Sigmoid colon (tissue), 7 donors: ENCODE measurements at places on chromosomes 1 and 21.

DNA sequence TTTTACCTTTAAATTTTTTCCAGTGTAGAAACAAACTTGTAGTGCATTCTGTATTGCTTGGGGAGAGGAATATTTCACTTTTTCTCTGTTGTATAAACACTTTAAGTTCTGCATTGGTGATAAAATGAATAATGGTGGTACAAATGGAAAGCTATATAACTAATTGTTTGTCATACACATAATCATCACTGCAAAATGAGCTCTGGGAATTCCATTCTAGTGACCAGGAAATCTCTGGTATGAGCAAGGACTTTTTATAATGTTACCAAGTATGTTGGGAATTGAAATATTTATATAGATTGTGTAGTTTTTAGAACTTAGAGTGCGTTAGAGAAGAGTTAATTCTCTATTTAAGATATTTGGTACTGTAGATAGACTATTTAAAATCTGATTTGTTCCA is 5.0 kb upstream of the FMN2 start:
- no peak for DNase-seq

DNA sequence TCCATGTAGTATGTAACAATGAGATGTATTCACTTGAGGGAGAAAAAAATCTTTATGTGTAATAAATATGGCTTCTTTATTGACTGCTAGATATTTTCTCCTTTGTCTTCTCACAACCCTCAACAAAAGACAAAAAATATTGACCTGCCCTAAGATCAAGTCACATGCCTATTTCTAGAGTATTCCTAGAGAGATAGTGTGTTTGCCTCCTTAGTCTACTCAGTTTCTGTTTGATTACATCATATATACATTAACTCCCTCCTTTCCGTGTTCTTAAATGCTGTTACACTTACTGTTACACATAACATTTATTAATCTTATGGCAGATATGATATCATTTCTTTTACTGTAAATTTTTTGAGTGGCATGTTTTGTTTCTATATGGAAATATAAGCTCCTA is 281.6 kb upstream of the RGS18 start:
- DNase-seq, result no peak

DNA sequence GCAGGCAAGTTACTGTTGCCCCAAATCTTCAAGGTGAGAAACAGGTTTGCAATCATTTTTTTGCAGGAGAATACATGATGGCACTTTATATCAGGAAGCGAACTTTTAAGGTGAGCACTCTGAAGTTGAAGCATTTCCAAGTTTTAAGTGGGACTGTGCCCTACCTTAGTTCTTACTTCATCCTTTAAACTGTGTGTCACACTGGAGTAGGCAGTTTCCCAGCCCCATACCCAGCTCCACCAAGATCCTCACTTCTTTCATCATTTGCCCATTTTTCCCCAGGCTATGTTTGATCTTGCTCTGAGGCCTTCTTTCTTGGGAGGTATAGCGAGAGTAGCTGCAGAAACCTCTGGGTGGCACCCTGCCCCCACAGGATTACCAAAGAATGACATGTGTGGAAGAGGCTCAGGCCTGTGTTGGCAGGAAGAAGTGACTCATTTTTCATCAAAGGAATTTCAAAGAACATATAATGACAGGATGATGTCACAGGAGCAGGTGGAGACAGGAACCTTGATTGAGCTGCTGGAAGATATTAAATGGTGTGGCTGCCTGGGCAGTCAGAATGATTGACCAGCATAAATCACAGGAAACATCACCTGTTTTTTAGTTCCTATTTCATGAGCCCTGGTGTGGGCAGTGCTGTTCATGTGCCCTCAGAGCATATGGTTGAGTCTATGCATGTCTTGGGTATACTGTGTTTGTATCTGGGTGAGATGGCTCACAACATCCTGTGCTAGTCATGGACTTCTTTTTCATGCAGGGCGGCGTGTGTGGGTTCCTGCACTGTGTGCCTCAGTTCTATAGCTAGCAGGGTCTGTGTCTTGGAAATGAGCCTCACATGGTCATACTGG is 20.8 kb upstream of the MACF1 start:
- DNase-seq, result no peak

DNA sequence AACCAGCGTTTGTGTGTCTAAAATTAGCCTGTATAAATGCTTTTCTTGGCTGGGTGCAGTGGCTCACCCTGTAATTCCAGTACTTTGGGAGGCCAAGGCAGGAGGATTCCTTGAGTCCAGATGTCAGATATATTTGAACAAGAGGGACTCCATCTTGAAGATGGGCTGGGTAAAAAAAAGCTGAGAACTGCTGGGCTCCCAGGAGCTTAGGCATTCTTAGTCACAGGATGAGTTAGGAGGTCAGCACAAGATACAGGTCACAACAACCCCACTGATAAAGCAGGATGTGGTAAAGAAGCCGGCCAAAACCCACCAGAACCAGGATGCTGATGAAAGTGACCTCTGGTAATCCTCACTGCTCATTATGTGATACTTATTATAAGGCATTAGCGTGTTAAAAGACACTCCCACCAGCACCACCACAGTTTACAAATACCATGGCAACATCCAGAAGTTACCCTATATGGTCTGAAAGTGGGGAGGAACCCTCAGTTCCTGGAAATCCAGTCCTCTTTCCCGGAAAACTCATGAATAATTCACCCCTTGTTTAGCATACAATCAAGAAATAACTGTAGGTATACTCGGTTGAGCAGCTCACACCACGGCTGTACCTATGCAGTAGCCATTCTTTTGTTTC is 36.2 kb upstream of the ZNF496 start:
- no peak for DNase-seq

- no peak for DNase-seq
These were observed 1353.2 kb upstream of the ADGRL2 start for GRCh38 chr1:80447526-80447925.

DNA sequence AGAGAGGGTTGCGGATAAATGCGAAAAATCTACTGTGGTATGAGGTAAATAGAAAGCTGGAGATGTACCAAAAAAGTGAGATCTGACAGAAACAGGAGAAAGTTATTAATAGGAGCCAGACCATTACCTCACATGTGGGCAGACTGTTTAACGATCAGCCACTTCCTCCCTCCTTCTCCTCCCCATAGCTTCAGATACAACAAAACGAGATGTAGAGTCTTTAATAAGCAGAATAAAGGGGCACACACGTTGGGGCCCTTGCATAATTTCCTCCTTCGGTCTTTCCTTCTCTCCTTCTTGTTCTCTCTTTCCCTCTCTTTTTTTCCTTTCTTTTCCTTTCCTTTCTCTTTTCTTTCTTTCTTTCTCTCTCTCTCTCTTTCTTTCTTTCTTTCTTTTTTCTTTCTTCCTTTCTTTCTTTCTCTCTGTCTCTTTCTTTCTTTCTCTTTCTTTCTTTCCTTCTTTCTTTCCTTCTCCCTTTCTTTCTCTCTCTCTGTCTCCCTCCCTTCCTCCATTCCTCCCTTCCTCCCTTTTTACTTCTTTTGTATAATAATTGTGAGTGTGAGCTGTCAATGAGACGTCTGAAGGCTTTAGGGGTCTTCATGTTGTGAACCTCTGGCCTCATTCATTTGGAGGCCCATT is 242.1 kb downstream of the GRIK1 start:
- DNase-seq, result no peak

DNA sequence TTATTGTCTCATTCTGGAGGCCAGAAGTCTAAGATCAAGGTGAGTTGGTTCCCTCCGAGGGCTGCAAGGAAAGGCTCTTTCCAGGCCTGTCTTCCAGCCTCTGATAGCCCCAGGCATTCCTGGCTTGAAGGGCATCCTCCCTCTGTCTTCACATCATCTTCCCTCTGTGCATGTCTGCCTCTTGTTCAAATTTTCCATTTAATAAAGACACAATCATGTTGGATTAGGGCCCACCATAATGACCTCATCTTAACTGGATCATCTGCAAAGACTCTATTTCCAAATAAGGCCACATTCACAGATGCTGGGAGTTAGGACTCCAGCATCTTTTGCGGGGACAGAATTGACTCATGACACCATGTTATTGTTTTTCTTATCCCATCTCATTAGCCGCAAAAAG is 24.5 kb downstream of the HUNK start:
- no peak for DNase-seq

- DNase-seq, result no peak
These were observed 11.4 kb upstream of the IL10RB start for GRCh38 chr21:33254766-33255165.

GRCh38 chr21:32096411-32096810 is 182.4 kb downstream of the MIS18A start:
- no peak for DNase-seq

GRCh38 chr1:50368179-50369007 is 54.9 kb downstream of the DMRTA2 start:
- DNase-seq, result no peak

DNA sequence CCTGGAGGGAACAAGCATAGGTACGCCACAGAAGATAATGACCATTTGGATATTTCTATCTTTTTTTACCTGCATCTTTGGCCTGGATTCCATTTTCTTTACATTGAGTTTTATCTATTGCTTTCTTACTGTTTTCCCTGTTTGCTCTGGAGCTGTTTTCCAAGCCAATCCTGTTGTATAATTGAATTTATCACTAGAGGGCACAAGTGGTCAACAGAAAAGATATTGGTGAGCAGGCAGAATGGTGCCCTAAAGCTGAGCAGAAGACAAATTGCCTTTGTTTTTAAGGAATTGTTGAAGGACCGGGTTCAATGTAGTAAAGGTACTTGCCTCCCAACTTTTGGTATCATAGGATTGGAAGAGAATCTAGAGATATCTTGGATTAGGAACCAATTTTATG is 152.8 kb downstream of the PPP1R12B start:
- no peak for DNase-seq

DNA sequence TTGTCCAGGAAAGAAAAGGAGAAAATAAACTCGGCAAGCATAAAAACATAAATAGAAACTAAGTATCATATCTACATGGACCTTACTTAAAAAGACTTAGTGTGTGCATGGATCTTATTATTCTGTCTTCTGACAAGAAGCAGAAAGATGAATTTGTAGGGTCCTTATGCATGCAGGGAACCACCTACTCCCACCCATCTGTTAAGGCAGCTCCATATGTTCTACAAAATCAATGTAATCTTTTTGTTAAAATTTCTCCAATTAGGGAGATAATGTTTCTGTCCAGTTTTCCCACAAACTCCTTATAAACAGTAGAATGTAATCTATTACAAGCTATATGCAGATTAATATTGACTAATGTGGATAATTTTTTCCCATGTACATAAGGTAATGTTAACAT is 13.9 kb upstream of the PTPN14 start:
- DNase-seq, result no peak

GRCh38 chr21:19844334-19844733 is 1153.9 kb upstream of the NCAM2 start:
- no peak for DNase-seq

DNA sequence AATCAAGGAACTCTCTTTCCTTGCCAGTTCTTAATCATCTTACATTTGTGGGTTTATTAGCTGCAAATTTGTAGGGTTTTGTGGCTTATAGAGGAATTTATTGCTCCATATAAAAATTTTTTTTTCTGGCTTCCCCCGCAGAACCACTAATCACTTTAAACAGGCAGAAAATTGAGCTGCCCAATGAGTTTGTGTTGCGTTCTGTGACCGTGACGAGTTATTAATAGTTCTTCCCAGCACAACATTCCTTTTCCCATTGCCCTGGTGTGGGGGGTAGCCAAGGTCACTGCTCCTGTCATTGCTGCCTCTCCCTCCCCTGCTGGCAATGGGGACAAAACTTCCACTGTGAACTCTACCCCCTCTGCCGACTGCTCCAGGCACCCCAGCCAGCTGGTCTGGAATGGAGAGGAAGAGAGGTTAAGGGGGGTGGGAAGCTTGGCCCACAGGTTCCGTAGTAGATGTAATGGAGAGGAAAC is 55.1 kb downstream of the UBE2T start:
- DNase-seq, result no peak

- DNase-seq, result no peak
These were observed 3.8 kb upstream of the CD1B start for GRCh38 chr1:158335213-158335532.

- DNase-seq, result no peak
These were observed 52.6 kb downstream of the KIF21B start for GRCh38 chr1:200970771-200971427.

DNA sequence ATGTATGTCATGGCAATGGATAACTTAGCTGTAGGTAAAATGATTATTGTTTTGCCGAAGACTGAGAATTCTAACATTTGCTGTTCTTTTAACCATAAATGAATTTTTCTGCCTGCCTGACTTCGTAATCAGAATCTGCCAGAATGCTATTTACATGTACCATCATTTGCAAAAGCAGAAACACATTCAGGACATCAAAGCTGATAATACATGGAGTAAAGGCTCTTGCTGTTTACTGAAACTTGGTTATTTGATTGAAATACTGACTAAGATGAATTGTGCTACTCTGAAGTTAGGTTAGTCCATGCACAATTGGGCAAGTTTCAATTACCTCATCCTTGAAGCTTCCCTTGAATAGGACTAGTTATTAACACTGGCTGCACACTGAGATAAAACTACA is 293.8 kb downstream of the PLA2G4A start:
- no peak for DNase-seq

GRCh38 chr1:89935235-89935634 is 59.7 kb upstream of the ZNF326 start:
- no peak for DNase-seq

- DNase-seq, result peak; percentile 41
These were observed 227.6 kb upstream of the C1orf174 start for GRCh38 chr1:4127592-4128140.

DNA sequence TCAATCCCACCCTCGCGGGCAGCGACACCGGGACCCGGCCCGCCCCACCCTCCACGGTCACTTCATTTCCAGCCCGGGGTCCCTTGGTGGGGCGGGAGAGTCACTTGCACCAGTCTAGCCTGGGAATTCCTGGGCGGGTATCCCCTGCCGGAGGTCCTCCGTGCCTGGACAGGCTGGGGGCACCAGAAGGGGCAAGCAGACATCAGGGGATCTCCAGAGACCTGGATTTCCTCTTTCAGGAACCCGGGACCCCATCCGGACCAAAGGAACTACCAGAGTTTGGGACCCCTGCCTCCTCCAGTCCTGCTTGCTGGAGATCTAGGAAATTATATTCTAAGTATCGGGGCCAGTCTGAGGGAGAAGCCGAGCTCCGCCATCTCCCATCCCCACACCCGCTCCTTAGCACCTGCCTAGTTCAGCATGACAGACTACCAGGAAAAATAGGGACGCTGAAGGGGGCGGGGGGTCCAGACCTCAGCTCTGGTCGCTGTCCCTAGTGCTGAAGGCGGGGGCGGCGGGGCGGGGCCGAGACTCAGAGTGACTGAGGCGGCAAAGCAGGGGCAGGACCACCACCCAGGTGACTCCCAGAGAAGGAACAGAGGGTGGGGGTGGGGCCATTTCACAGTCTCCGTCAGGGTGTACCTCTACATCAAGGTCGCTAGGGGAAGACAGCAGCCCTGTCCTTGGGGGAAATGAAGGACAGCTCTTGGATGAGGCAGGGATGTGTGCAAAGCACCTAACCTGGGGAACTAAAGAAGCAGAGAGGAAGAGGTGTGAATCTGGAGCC is 832 bp downstream of the HCN3 start:
- DNase-seq, result peak; percentile 76

DNA sequence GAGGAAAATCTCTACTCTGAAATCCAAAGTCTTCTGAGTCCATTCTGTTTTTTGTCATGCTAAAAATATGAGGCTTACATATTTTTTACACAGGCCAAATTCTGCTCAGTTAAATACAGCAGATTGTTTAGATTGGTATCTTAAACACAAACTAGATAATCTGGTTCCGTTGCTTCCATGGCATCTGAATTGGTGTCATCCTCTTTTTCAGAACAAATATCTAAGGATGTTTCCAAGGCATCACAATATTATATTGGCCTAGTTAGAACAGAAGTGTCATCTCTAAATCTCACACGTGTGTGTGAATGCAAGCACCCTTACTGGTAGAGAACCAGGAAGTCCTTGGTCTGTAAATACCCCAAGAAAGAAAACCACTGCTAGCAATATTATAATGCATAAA is 151.2 kb downstream of the NRIP1 start:
- DNase-seq, result no peak

- DNase-seq, result no peak
These were observed 5.7 kb upstream of the AKT3 start for GRCh38 chr1:243855616-243856318.
